ENCODE measurements at places on chromosomes 11 and 22. TPM values are rescaled to one million over a fixed set of nuclear protein-coding genes. Genes with fewer than 3 reads are reported as not detected.

The VPREB1 gene
- not detected for total RNA-seq

The CCDC89 gene
- total RNA-seq = 2.1 TPM

The TUBA8 gene
- 2.1 TPM for total RNA-seq

The MS4A15 gene
- not detected for total RNA-seq

The PCNX3 gene
- total RNA-seq = 25.4 TPM

The CHST1 gene
- total RNA-seq = 2.7 TPM

The MUC6 gene
- total RNA-seq = not detected

The PDGFB gene
- 1.2 TPM for total RNA-seq

The GSTT2B gene
- total RNA-seq = not detected

The FCHSD2 gene
- 4.1 TPM for total RNA-seq

The DNAJC4 gene
- 27.1 TPM for total RNA-seq

The TP53I11 gene
- total RNA-seq = 27.3 TPM

The MFRP gene
- not detected for total RNA-seq

The THY1 gene
- total RNA-seq = 0.57 TPM

The OR4A16 gene
- total RNA-seq = not detected

The WNT7B gene
- 27.0 TPM for total RNA-seq

The SLC35E4 gene
- 8.3 TPM for total RNA-seq

The CECR2 gene
- 0.13 TPM for total RNA-seq

The SLC7A4 gene
- total RNA-seq = 2.5 TPM
